NCI-H1436 treated with DMSO at 0.1 percent for 48 hours (cell line): ENCODE measurements at places on chromosomes 16 and 17.

- no peak for DNase-seq
Observed at GRCh38 chr17:60506312-60506711, 19.7 kb downstream of the APPBP2 start.

- DNase-seq: no peak
Observed at GRCh38 chr17:30344283-30345088, 10.6 kb upstream of the TMIGD1 start.

- DNase-seq: no peak
Observed at GRCh38 chr17:59762824-59763374, 55.4 kb downstream of the VMP1 start.

DNA sequence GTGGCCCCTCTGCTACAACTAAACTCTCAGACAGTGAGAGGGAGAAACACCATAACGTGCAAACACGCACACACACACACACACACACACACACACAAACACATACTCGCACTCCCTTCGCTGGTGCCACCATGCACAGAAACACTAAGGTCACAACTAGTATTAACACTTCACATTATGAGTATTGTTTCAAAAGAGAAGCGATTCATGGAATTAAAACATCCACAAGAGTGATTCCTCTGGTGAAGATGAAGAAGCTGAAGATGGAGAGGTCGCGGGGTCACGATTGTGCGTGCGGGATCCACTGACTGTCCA lies 7.1 kb upstream of the GHDC start:
- DNase-seq: no peak

- DNase-seq: no peak
Observed at GRCh38 chr17:39926135-39926587, 1.2 kb downstream of the ORMDL3 start.

DNA sequence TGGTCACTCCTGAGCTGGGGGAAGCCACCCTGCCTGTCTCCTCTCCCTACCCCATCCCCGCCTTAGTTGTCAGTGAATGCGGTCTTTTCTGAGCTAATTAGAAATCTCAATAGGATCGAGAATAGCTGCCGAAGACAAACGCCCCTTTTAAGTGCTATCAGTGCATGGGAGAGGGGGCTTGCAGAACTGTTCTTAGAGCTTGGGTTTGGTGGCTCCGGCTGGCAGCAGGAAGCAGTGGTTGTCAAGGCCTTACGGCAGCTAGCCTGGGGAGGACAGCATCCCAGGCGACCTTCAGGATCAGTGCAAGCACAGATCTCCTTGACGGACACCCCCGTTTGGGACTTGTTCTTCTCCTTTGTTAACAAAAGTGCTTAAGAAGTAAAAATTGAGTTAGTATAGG lies 195.1 kb downstream of the CCDC182 start:
- no peak for DNase-seq

DNA sequence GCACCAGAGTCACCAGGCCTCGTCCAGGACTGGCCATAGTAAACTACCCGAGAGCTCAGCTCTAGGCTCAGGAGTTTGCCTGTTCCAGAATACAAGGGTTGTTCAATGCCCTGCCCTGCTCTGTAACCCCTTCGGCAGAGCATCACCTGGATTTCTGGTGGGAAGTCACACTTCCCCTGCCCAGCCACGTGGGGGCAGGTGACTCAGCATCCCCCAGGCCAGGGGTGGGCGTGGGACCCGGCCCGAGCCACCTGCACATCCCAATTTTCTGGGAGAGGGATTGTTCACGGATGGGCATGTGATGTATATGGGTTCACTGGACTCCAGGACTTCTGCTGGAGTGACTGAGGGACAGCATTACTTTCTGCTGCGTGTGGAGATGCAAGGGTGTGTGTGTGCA lies 25.8 kb downstream of the COX4I1 start:
- no peak for DNase-seq

GRCh38 chr16:46830417-46830901 lies 521 bp downstream of the C16orf87 start:
- no peak for DNase-seq

DNA sequence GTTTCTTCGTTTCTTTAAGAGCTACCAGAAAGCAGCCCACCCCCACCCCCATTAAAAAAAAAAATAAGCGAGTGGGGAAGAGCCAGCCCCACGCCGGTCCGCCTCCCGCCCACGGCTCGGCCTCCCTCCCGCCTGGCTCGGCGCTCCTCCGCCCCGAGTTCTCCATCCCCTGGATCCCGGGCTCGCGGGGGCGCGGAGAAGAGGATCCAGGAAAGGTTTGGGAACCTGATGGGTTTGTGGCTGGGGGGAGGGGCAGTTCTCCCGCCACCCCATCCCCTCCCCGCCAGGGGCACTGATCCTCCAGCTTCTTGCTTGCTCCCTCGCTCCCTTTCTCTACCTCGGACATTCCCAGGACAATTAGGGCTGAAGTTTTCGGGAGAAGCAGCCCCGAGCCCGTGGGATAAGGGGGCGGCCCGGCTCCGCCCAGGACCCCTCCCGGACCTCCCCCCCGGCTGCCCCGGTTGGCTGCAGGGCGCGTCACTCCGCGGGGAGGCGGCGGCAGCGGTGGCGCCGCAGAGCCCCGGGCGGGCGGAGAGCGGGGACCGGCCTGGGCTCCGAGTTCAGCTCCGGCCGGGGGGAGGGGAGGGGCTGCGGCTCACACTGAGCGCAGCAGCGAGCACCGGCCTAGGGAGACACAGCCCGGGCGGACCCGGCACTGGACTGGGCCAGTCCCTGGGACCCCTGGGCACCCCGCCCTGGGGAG lies 1.0 kb upstream of the SALL1 start:
- DNase-seq: no peak

- DNase-seq: no peak
Observed at GRCh38 chr17:50328363-50329325, 17.3 kb upstream of the XYLT2 start.

- no peak for DNase-seq
Observed at GRCh38 chr17:58232707-58233156, 5.7 kb upstream of the LPO start.

DNA sequence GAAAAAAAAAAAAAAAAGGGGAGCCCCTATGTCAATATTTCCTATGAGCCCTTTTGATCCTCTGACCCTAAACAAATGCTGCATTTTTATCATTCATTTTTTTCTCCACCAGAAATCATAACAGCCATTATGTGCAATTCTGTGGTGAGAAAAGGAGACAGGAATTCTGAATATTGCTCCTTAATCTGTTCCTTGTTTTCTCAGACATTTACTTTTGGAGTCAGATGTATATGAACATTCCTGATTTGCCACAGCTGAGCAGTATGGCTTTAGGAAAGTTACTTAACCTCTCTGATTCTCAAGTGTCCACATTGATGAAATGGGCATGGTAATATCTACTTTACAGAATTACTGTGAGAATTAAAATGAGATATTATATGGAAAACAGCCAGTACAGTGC lies 144.4 kb downstream of the SKAP1 start:
- DNase-seq: no peak

- DNase-seq: no peak
Observed at GRCh38 chr17:29038085-29038795, 4.7 kb upstream of the PIPOX start.

GRCh38 chr16:11752856-11753255 lies 10.2 kb upstream of the TXNDC11 start:
- DNase-seq: no peak

- DNase-seq: no peak
Observed at GRCh38 chr16:47565454-47565853, 104.3 kb downstream of the PHKB start.

GRCh38 chr16:66728804-66729203 lies 22.6 kb downstream of the DYNC1LI2 start:
- DNase-seq: no peak

DNA sequence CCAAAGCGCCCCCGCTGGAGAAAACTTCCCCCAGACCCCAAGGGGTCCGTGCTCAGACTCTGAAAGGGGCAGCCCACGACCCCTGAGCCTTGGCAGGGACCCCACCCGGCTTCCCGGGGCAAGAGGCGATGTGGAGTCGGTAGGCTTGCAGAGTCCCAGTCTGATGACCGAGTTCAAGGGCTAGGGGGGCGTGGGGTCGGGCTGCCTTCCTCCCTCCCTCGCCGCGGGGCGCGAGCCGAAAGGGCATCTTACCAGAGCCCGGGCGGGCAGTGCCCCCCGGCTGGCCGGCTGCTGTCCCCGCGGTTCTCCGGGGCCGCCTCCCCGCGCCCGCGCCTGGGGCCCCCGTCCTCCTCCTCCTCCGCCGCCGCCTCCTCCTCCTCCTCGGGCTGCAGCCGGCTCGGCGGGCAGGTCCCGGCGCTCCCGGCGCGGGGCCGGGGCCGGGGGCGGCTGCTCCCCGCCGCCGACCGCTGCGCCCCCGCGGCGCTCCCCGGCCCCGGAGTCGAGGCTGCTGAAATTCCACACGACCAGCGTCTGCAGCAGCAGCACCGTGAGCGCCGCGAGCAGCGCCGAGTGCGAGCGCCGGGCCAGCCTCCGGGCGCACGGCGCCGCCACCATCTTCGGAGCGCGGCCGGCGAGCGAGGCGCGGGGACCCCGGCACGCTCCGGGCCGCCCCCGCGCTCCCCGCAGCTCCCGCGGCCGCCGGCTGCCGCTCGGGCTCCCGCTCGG lies 415 bp downstream of the XYLT1 start:
- no peak for DNase-seq

DNA sequence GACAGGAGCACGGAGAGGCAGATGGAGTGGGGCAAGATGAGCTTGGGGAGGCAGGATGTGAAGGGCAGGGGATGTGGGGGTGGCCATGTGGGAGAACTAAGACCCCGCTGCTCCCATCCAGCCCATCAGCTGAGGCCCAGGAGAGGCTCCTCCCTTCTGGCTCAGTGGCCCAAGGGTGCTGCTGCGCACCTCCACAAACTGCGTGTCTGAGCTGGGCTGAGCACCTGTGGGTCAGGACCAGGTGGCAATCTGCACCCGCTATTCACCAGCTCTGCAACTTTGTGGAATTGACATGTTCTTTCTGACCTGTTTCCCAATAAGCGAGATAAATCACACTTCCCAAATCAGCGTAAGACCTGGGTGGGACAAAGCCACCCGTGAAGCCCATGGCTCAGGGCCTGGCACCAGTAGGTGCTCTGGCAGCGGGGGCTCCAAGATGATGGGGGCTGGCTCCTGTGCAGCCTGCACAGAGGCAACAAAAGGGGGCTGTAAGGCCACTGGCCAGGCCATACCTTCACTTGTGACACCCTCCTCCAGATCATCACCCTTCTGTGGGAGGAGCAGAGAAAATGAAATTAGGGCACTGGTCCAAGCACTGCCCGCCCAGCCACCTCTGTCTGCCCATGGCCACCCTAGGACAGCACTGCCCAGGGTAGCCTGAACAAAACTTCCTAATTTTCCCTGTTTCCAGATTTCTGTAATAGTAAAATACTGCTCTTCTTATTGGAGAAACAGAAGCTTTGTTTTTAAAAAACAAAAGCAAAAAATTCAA lies 11.7 kb upstream of the SREBF1 start:
- no peak for DNase-seq
